ENCODE measurements at places on chromosomes 11 and 22.

GRCh38 chr22:27231266-27231665 is 570.3 kb downstream of the MN1 start:
- no peaks in the 10 kb centered on the region for H3K36me3 ChIP-seq
- no peak overlapping the region for H3K4me3 ChIP-seq
- no peak for ATAC-seq
- H3K27ac ChIP-seq = no peak overlapping the region
- H3K4me1 ChIP-seq = no peaks in the 10 kb centered on the region

DNA sequence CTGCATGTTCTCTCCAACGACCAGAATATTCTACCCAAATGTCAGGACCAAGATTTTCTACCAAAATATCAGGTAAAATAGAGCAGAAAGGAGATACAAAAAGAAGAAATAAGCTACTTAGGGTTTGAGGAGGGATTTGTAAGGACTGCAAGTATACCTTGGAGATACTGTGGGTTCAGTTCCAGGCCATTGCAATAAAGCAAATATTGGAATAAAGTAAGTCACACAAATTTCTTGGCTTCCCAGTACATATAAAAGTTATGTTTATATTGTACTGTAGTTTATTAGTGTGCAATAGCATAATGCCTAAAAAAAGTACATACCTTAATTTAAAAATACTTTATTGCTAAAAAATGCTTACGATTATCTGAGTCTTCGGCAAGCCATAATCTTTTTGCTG is 34.1 kb downstream of the CCDC15 start:
- no peaks in the 10 kb centered on the region for H3K27me3 ChIP-seq
- H3K4me1 ChIP-seq = no peaks in the 10 kb centered on the region
- no peak overlapping the region for H3K4me3 ChIP-seq
- no peak overlapping the region for H3K27ac ChIP-seq
- H3K36me3 ChIP-seq = peaks cover 13% of the 10 kb centered on the region
- ATAC-seq = no peak

GRCh38 chr11:10005955-10006525 is 288.0 kb downstream of the SBF2 start:
- H3K4me3 ChIP-seq = no peak overlapping the region
- H3K4me1 ChIP-seq = no peaks in the 10 kb centered on the region
- peaks cover 6% of the 10 kb centered on the region for H3K36me3 ChIP-seq
- H3K27ac ChIP-seq = no peak overlapping the region
- H3K27me3 ChIP-seq = no peaks in the 10 kb centered on the region

GRCh38 chr11:10828402-10828801 is 19.7 kb upstream of the EIF4G2 start:
- no peak overlapping the region for H3K4me3 ChIP-seq
- H3K4me1 ChIP-seq = peaks cover 23% of the 10 kb centered on the region
- no peaks in the 10 kb centered on the region for H3K27me3 ChIP-seq
- no peak for ATAC-seq
- H3K27ac ChIP-seq = no peak overlapping the region

- ATAC-seq = peak; percentile 66
- H3K36me3 ChIP-seq = no peaks in the 10 kb centered on the region
- peak overlapping the region; percentile 32 for H3K4me3 ChIP-seq
- no peaks in the 10 kb centered on the region for H3K27me3 ChIP-seq
- H3K4me1 ChIP-seq = peaks cover 9% of the 10 kb centered on the region
Measured at GRCh38 chr11:95692526-95693260, 96.9 kb downstream of the FAM76B start.

DNA sequence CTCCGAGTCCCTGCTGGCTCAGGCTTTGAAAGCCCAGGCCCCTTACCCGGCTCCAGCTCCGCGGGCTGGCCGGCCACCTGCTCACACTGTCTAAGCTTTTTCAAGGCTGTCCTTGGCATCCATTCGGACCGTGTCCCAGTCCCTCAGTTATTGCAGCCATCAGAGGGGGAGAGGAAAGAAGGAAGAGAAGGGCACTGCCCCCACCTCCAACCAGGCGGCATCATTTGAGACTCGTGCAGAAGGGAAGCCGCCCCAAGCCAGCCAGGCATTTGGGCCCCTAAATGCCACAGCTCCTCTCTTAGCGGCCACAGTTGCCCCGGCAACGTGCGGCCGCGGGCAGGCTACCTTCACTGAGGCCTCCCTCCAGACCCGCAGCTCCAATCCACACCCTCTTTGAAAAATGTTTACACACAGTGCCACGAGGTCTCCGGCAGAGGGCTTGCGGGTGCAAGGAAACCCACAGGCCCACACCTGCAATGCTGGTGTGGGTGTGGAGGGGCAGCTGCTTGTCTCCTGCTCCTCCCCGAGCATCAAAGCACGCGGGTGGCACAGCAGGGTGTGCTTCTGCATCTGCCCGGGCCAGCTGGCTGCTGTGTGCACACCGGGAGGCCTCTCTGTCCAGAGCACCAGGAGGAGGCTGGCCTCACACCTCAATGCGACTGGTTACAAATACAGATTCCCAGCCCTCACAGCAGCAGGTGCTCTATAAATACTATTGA is 124.4 kb downstream of the CTTN start:
- peaks cover 69% of the 10 kb centered on the region for H3K27me3 ChIP-seq
- no peak for ATAC-seq
- H3K4me3 ChIP-seq = no peak overlapping the region
- no peaks in the 10 kb centered on the region for H3K36me3 ChIP-seq
- no peaks in the 10 kb centered on the region for H3K4me1 ChIP-seq

DNA sequence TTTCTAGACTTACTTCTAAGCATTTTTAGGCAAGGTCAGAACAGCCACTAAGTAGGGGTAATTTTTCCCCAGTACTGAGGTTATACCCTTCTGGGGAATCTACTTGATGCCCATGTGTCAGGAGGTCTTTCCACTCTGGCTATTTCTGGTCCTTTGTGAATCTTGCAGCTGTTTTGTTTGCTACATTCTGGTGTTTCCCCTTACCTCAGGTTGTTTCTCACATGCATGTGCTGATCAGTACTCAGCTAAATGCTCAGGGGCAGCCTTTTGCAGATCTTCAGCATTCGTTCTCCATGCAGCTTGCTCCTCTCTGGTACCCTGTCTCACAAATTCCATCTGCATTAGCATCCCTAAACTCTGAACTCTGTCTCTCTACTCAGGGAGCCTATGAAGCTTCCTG is 303.6 kb downstream of the SOX6 start:
- no peaks in the 10 kb centered on the region for H3K27me3 ChIP-seq
- ATAC-seq = no peak
- H3K36me3 ChIP-seq = no peaks in the 10 kb centered on the region
- no peak overlapping the region for H3K27ac ChIP-seq
- no peak overlapping the region for H3K4me3 ChIP-seq

DNA sequence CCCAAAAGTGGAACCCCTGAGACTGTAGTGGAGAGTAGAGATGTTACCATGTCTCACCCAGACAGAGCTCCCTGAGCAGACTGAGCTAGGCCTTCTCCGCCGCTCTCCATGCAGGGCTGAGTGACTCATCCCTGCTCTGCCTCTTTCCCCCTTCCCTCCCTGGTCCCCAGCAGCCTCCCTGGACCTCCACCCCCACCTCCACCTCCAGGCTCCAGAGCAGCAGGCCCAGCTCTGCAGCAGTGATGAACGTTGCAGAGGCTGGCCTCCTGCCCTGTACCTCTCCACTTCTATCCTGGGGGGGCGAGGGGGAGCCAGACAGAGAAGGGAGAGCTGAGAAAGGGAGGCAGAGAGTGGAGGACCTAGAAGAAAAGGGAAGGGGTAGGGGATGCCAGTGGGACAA is 19.3 kb upstream of the ARAP1 start:
- peaks cover 13% of the 10 kb centered on the region for H3K36me3 ChIP-seq
- H3K27ac ChIP-seq = no peak overlapping the region
- ATAC-seq = no peak
- H3K4me1 ChIP-seq = peaks cover 41% of the 10 kb centered on the region
- H3K4me3 ChIP-seq = no peak overlapping the region

DNA sequence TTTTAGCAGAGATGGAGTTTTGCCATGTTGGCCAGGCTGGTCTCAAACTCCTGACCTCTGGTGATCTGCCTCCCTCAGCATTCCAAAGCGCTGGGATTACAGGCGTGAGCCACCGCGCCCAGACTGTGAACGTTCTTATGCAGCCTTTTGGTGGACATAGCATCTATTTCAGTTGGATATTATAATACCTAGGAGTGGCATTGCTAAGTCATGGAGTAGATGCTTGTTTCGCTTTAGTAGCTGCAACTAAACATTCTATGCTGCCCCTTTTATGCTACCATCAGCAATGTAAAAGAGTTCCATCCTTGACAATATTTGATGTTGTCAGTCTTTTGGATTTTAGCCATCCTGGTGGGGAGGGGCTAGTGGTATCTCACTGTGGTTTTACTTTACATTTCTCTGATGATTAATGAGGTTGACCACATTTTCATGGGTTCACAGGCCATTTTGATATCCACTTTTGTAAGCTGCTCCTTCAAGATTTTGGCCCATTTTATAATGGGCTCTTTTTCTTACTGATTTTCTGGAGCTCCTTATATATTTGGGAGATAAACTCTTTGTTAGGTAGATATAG is 16.5 kb upstream of the APOBEC3A start:
- peaks cover 59% of the 10 kb centered on the region for H3K27me3 ChIP-seq
- H3K4me1 ChIP-seq = peaks cover 51% of the 10 kb centered on the region
- H3K27ac ChIP-seq = peak overlapping the region; percentile 69
- ATAC-seq = no peak
- H3K4me3 ChIP-seq = peak overlapping the region; percentile 71
